ENCODE measurements at places on chromosomes 1 and 21. TPM values are rescaled to one million over a fixed set of nuclear protein-coding genes. Genes with fewer than 3 reads are reported as not detected.

- DNase-seq, result no peak
Observed at GRCh38 chr1:178540204-178540603, 27.3 kb downstream of the TEX35 start.

DNA sequence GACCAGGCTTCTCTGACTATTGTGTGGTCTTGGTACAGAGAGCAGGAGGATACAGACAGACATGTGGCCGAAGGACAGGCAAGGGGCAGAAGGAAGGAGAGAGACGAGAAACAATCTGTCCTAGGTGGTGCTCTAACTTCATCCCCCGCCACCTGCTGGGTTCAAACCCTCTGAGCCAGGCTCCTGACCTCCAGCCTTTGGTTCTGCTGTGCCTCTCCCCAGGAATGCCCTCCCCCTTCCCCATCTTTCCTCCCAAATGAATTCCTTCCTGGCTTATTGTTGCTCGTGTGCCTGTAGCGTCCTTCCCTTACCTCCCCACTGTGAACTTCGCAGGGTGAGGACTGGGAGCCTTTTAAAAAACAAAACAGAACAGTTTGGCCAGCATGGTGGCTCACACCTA is 5.4 kb downstream of the TCEA3 start:
- no peak for DNase-seq

GRCh38 chr1:42325014-42325402 is 10.0 kb downstream of the FOXJ3 start:
- no peak for DNase-seq

DNA sequence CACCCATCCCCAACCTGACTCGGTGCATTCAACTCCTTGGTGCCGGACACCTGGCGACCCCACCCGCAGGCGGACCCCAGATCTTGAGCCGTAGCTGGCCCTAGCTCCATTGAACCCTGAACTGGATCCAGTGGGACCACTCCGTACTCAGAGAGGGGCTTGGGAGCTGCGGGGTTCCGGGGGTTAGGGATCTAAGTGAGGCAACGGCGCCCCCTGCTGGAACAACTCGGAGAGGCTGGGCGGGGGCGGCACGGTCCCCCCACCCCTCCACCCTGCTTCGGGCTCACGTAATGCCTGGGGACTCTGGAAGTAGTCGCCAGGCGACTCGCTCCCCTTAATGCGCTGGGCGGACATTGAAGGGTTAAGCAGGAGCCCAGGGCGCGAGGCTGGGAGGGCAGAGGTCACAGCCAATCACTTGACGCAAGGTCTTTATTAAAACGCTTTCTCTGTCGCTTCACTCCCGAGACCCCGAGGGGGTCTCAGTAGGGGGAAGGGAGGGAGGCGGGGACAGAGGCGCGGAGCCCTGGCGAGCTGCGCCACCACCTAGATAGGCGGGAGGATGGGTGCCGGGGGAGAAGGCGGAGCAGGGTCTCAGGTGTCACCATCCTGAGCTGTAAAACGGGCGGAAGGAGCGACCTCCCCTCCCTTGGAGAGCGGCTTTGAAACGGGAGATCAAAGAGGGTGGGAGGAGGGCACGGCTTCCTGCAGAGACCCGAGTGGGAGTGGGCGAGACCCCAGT is 704 bp upstream of the CRABP2 start:
- no peak for DNase-seq

DNA sequence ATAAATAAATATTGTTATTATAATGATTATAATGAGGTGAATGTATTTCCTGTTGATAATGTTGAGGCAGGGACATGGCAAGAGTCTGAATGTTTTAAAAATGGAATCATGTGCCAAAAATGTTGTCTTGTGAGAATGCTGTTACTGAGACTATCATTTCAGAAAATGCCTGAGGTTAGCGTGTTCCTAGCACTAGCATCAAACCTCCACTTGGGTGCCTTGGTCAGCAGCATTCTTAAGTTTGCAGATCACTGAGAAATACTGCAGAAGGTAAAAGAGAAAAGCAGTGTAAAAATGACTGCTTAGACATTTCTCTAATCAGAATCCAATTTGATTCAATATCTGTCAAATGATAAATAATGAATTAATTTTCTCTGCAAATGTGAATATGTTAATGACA is 50.8 kb downstream of the OLFM3 start:
- DNase-seq, result no peak

- no peak for DNase-seq
Observed at GRCh38 chr21:37627074-37627473, 260.5 kb downstream of the DYRK1A start.

- no peak for DNase-seq
Observed at GRCh38 chr1:235403593-235403992, 36.4 kb downstream of the TBCE start.

GRCh38 chr1:53625049-53625448 is 113.9 kb downstream of the GLIS1 start:
- no peak for DNase-seq

DNA sequence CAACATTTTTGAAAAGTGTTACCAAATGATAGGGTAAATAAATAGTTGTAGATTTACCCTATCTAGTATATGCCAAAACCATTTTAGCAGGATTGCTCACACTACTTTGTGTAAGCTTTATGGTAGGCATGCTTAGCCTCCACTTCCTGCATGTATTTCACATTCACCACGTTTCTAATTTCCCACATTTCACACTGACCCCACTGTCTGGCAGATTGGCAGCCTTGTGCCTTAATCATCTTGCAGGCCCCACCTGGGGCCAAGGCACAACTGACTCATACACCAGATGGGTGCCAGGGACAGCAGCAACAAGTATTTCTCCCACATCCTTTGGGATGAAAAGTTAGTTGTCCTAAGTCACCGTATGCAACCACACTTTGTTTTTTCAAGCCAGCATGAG is 21.2 kb upstream of the CENPF start:
- no peak for DNase-seq

DNA sequence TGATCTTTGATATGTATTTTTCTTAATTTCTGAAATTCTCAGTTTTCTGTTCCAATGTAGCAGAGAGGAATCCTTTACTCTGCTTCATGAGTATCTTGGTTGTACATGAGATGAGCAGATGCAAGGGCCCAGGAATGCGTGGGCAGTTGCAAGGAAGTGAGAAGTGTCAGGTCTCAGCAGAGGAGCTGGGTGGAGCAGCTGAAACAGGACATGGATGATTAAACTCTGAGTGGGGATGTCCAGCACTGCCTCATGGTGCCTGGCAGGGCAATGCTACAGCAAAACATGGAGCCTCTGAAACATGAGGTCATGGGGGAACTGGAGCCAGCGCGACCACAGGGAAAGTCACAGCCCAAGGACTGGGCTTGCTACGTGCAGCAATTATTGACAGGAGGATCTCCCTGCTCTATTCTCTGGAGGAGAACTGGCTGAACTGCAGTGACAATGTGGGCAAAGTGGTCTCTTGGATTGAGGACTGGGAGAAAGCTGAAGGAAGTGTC is 48.4 kb downstream of the COLGALT2 start:
- no peak for DNase-seq

GRCh38 chr1:216892581-216893160 is 169.4 kb upstream of the ESRRG start:
- DNase-seq, result no peak

DNA sequence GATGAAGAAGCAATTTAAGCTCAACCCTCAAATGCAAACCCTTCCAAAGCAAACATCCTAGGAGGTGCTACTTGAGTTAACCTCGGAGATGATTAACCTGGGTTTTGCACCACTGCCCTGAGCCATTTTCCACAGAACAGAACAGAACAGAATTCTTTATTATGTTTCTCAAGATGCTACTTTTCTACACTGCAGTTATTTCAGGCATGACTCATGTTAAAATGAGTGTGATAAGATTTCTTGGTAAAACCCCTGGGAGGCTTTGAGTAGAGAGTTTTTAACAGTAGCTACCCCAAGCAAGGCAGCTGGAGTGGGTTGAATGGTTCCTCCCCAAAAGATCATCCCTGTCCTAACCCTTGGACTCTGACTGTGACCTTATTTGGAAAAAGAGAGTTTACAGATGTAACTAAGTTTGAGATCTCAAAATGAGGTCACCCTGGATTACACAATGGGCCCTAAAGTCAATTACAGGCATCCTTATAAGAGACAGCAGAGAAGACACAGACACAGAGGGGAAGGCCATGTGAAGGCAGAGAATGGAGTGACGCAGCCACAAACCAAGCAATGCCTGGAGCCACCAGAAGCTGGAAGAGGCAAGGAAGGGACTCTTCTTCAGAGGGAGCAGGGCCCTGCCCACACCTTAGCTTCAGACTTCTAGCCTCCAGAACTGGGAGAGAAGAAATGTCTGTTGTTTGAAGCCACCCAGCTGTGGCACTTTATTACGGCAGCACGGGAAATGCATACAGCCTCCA is 153.4 kb downstream of the ETS2 start:
- peak; percentile 58 for DNase-seq

- no peak for DNase-seq
Observed at GRCh38 chr1:41742219-41742618, 176.5 kb downstream of the HIVEP3 start.

GRCh38 chr1:197218857-197219256 is 49.2 kb upstream of the CRB1 start:
- no peak for DNase-seq

- no peak for DNase-seq
Observed at GRCh38 chr1:248913933-248914332, 7.9 kb downstream of the PGBD2 start.

GRCh38 chr1:240149484-240150094 is 57.9 kb downstream of the FMN2 start:
- peak; percentile 30 for DNase-seq

DNA sequence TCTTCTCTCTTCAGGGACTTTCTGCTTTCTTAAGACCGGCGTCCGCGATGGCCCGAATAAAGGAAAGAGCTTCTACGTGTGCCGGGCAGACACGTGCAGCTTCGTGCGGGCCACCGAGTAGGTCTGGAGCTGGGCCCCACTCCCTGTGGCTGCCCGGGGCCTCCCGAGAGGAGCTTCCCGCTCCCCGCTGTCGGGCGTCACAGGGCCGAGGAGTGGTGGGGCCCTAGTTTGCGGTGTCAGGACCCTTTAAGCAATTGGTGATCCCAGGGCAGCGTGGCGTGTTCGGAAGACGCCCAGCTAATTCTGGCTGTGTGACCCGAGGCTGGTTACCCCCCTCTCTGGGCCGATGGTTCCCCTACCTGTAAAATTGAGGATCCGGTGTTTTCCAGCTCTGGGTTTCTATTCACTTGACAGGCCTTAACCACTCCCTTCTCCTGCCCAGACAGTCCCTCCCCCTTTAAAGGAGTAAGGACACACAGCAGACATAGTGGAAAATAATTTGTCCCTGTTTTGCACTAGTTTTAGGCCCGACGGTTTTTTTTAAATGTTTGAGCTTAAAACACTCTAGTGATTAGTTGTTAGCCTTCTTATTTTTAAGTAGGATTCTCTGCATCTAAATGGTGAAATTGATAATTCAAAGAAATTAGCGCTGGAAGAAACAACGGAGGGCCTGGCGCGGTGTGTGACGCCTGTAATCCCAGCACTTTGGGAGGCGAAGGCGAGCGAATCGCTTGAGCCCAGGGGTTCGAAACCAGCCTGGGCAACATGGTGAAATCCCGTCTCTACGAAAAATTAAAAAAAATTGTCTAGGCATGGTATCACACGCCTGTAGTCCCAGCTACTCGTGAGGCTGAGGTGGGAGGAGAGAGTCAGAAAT is 553 bp downstream of the TTF2 start:
- no peak for DNase-seq

GRCh38 chr1:5165762-5166161 is 511.4 kb downstream of the AJAP1 start:
- no peak for DNase-seq

DNA sequence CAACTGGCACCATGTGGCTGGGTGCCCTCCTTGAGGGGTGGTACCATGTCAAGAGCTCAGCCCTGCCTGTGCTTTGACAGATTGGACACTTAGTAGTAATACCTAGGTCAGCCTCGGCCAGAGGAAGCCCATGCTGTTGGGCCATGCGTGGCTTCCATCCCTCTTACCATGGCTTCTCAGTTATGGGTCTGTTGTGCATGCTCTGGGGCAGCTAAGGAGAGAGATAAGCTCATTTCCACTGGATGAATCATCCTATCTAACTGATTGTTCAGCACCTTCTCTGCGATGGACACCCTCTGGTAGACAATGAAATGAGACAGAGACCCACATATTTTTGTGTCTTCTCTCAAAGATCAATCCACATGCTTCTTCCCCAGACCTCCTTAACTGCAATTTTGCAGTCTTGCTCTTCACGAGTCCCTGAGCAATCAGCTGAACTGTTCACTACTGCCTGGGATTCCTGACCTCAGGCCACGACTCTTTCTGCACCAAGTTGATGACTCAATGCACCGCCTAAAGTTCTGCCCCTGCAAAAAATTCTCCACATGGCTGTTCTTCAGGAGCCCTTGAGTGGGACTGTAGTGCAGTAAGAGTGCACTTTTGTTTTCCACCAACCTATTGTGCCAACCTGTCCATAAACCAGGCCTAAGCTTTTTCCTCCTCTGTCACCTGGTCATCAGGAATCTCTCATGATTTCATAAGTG is 6.9 kb upstream of the TRIM62 start:
- DNase-seq, result no peak

GRCh38 chr1:53519421-53519820 is 60.2 kb downstream of the DMRTB1 start:
- no peak for DNase-seq

DNA sequence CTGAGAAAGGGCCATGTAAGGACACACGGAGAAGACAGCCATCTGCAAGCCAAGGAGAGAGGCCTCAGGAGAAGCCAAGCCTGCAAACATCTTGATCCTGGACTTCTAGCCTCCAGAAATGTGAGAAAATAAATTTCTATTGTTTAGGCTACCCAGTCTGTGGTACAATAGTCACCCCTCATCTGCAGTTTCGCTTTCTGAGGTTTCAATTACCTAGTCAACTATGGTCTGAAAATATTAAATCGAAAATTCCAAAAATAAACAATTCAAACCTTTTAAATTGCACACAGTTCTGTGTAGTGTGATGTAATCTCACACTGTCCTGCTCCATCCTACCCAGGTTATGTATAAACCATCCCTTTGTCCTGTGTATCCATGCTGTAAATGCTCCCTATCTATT is 52.6 kb downstream of the ZNF644 start:
- DNase-seq, result no peak

GRCh38 chr21:18164483-18164882 is 80.2 kb upstream of the CHODL start:
- DNase-seq, result no peak

GRCh38 chr1:1398677-1399186 is 403 bp downstream of the CCNL2 start:
- DNase-seq, result no peak

DNA sequence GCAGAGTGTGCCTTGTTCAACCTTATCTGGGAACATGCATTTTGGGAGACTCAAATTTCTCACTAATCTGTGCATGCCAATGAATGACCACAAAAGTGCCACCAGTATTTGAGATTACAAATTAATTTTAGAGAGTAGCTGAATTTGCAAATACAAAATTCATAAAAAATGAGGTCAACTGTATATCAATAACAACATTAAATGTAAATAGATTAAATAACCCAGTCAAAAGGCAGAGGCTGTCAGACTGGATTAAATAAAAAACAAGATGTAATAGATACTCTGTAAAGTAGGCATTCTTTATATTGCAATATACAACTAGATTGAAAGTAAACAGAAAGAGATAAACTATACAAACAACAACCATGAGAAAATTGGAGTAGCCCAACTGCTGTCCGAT is 5.5 kb upstream of the KRTAP10-3 start:
- DNase-seq, result no peak

GRCh38 chr1:119987112-119987511 is 82.3 kb downstream of the NOTCH2 start:
- DNase-seq, result no peak

The GPR3 gene
- 1.3 TPM for polyA plus RNA-seq

The FALEC gene
- polyA plus RNA-seq, result 1.3 TPM

The KMO gene
- 0.17 TPM for polyA plus RNA-seq

The MAP1LC3C gene
- 0.97 TPM for polyA plus RNA-seq

The NKAIN1 gene
- polyA plus RNA-seq, result 2.9 TPM

The LCE3E gene
- polyA plus RNA-seq, result not detected

The DRAM2 gene
- polyA plus RNA-seq, result 84.6 TPM

The CD1C gene
- 1.6 TPM for polyA plus RNA-seq

The TSACC gene
- 0.99 TPM for polyA plus RNA-seq

The ZCCHC17 gene
- 41.4 TPM for polyA plus RNA-seq
